ENCODE measurements at places on chromosomes 13 and 19.

DNA sequence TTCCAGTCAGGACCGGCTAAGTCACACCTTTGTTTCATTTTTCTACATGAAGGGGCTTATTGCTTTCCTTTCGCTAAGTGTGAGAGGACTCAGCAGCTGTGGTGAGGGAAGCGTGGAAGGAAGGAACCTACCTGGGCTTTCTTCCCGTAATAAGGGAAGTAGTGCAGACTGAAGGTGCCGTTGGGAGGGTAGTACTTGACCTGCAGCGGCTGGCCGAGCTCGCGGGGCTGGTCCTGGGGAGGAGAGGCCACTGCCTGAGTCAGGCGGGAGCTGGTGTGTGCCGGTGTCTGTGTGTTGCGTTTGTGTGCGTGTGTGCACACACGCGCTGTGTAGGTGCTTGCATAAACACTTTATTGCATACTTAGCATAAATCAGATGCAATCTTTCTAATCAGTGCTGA lies 7.7 kb downstream of the ATP4B start:
- no peak for DNase-seq

DNA sequence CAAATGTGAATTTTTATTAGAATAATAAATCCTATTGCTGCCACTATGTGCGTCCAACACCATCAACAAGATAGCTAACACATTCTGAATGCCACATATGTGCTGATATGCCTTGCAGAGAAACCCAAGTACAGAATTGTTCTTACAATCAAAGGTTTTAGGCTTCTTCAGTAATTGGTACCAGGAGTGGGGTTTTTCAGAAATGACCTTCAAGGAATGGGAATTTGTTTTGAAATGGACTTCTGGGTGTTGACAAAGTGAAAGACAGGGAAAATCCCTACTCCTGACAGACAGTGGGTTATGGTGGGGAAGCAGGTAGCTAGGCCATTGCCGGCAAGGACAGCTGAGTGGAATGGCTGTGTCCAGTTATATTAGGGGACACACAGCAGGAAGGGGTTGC lies 5.7 kb downstream of the SYT3 start:
- no peak for DNase-seq

GRCh38 chr19:35843676-35844481 lies 8.4 kb downstream of the NPHS1 start:
- no peak for DNase-seq

DNA sequence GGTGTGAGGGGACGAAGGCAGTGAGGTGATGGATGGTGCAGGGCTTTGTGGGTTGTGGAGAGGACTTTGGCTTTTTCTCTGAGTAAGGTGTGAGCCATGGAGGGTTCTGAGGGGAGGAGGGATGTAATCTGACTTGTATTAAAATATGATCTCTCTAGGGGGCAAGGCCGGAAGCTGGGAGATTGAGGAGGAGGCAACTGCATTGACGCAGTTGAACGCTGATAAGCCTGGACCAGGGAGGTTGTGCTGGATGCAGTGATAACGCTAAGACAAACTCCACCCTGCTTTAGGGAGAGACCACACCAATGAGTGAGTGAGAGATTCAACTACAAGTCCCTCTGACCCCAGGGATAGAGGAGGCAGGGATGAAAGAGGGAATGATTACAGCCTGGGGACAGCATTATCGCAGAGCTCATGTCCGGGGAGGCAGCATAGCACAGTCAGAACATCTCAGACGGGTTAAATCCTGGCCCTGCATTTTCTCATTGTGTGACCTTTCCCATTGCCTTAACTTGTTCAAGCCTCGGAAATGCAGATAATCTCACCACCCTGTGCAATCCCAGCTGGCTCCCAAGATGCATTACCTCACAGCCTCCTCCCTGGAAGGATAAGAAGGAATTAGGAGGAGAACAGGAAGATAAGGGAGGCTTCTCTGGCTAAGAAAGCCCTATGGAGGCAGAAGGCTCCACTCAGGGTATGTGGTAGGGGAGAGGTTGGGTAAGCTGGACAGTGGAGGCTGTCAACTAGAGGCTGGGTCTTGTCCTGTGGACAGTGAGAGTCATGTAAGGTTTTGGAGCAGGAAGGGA lies 124.2 kb downstream of the CACNA1A start:
- DNase-seq = no peak

GRCh38 chr13:88097541-88097940 lies 426.4 kb downstream of the SLITRK5 start:
- no peak for DNase-seq

GRCh38 chr13:41675306-41675705 lies 218.0 kb downstream of the RGCC start:
- no peak for DNase-seq
